HS-5 (cell line): ENCODE measurements at places on chromosomes 16 and 17.

DNA sequence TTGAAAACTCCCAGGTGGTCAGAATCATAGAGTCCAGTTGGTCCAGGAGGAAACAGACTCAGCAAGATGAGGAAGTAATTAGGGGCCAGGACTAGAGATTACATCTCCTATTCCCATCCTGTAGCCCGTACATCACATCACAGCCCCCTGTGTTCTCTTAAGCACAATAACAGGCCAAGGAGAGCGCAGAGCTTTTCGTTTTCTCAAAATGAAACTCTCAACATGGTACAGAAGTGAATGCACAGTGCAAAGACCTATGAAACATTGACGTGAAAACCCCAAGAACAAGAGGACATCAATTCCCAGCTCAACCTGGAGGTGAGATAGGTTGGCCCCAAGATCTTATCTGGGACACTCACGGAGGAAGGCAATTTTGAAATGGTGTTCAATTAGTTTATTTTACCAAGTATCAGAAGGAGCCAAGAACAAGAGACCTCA is 9.0 kb downstream of the PIK3R5 start:
- DNase-seq = no peak

DNA sequence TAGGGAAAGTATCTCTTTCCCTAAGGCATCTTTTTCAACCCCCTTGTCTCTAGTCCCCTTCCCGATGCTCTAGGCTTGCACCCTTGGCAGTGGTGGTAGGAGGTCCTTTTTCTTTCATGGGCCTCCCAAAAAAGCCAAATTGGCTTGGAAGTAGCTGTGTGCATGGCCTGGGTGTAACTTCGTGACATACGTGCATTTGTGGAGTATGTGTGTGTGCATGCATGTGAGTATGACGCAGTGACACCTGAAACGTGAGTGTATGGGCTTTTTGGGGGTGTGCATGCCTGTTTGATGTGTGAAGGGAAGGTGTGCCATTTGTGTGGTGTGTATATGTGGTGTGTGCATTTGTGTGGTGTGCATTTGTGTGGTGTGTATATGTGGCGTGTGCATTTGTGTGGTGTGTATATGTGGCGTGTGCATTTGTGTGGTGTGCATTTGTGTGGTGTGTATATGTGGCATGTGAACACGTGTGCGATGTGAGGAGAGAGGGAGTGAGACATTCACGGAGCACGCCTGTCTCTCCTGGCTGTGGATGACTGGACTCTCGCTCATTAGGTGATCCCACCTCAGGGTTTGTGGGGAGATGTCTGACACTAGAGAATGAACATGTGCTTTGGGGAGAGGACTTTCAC is 15.7 kb downstream of the IGFBP4 start:
- DNase-seq = no peak

- DNase-seq = no peak
Observed at GRCh38 chr17:20074001-20074400, 64.8 kb downstream of the SPECC1 start.

- no peak for DNase-seq
Observed at GRCh38 chr17:3544365-3544764, 13.2 kb downstream of the TRPV3 start.

GRCh38 chr17:80755650-80756405 is 211.2 kb downstream of the RPTOR start:
- no peak for DNase-seq

- DNase-seq = no peak
Observed at GRCh38 chr16:56841233-56841632, 23.8 kb upstream of the SLC12A3 start.

GRCh38 chr16:10103700-10104099 is 78.5 kb downstream of the GRIN2A start:
- DNase-seq = no peak

GRCh38 chr16:87662254-87663204 is 60.2 kb downstream of the JPH3 start:
- DNase-seq = no peak

- no peak for DNase-seq
Observed at GRCh38 chr17:79262624-79263023, 188.0 kb downstream of the ENGASE start.

DNA sequence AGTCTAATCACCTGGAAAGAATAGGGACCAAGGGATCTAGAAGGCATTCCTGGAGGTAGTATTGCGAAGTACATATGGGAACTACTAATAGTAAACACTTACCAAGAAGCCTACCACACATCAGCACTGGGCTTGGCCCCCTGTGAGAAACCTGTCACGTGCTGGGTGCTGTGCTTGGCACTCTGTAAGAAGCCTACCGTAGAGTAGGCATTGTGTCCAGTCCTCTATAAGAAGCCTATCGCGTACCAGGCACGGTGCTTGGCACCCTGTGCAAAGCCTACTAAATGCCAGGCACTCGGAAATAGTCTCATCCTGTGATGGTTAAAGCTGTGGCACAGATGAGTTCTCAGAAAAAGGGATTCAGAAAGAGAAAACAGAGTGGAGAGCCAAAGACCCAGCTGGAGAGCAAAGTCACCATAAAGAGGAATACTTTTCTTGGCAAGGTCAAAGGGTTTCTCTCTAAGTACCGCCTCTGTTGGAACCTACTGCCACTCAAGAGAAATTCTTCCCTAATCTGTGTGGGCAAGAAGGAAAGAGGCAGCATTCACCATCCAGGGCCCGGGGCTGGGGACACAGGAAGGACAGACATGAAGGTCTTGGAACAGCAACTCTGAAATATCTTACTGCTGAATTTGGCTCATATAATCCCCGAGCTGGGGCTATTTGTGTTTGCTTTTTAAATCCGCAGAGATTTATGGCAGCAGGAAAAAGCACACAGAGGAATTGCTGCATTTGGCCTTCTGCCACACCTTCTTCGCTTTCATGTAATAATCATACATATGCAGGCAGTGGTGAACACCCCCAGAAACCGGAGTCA is 81.8 kb downstream of the VAT1L start:
- DNase-seq = no peak
